ENCODE measurements at places on chromosomes 4 and X.
A peak's percentile ranks its signal among the peaks of the same experiment; 100 is the strongest.

- DNase-seq = no peak
Measured at GRCh38 chrX:9538544-9539045, 73.7 kb downstream of the TBL1X start.

DNA sequence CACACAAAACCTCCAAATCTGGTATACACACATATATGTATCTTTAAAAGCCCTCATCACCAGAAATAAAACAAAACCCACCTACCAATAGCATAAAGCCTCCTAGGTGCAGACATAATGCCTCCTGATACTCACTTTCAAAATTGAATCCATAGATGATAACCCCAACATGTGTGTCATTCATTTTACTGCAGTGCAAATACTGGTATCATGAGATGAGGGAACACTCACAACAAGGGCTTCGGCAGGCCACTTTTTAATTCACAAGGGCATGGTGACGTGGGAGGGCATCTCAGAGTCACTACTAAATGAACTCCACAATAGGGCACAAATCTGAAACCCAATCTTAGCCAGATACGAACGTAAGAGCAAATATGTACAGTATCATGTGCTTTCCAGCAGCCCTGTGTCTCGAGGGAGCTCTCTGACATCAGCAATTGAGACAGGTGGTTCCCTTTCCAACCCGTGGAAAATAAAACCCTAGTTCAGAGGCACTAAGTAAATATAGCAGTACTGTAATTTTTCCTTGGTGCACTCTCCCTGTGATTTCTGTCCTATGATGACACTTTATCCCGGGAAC is 14.1 kb upstream of the PPARGC1A start:
- DNase-seq = no peak

DNA sequence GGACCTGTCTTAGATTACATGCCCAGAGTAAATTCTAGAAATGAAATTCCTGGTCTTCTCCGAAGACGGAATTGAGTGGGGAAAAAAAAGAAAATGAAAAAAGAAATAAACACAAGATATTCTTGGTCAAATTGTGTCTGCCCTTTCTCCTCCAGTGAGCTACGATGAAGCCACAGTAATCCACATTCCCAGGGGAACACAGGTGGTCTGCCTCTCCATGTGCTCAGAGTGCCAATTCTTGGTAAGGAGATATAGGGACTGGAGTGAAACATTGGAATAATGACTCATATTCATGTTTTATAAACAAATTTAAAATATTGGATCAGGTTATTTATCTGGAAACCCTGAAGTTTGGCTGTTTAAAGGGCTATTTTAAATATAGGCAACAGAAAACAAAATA is 54.2 kb upstream of the MGST2 start:
- DNase-seq = no peak

DNA sequence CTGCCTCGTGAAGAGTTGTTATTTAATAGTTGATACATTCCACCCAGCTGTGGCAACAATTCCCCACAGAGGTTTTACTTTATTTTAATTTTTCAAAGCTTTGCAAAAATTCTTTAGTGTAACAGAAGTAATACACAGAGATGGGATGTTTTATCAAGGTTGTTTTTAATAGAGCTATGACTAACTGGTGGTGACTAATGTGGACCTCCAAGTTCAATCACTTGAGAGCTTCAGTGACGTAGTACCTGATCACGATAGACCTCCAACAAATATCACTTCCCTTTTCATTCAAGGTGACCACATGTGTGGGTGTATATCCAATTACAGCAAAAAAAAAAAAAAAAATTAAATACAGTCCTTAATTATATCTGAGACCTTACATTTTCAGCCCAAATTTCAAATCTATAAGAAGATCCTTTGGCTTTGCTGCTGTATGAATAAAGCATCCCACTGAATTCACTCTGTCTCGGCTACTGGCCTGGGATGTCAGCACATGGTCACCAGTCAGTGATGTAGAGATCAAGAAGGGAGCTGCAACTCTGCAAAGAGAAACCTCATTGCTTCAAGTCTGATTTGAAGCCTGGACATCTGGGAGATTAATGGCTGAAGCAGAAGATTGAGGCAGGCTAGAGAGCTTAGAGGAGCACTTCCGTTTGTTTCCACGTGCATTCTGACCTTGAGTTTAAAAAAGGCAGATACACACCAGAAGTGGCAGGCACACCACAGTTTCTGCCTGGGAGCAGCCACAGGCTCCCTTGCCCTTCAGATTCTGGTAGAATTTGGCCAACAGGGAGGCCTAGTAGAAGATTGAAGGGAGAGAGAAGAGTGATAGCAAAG is 345.9 kb upstream of the NOCT start:
- no peak for DNase-seq

DNA sequence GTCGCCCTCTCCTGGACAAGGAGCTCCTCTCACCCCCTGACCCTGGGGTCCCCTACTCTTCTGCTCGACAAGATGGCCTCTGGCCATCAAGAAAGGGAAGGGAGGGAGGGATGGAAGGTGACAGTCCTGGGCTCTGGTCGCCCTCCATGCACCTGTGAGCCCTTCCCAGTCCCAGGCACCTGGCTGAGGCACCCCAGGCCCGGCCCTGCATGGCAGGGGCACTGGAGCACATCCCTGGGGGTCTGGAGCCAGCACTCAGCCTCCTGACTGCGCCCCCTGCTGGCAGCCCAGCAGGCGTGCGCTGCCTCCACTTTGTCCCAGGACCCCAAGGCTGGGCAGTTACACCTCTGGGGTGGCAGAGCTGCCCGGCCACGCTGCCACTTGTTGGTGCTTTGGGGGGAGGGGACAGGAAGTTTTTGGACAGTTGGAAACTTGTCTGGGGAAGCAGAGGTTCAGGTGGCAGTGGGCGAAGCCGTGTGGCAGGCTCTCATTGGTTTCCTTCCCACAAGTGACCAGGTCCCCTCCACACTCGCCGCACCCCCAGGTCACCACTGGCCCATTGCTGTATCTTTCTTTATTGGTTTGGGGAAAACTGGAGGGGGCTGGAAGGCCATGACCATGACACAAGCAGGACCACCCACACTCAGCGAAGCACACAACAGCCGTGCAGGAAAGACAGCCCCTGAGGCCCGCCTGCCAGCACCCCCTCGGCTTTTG is 4.3 kb downstream of the PNCK start:
- peak; percentile 85 for DNase-seq

GRCh38 chr4:85722807-85723206 is 247.9 kb downstream of the ARHGAP24 start:
- DNase-seq = no peak

GRCh38 chr4:183471946-183472708 is 27.7 kb downstream of the CDKN2AIP start:
- DNase-seq = peak; percentile 90

DNA sequence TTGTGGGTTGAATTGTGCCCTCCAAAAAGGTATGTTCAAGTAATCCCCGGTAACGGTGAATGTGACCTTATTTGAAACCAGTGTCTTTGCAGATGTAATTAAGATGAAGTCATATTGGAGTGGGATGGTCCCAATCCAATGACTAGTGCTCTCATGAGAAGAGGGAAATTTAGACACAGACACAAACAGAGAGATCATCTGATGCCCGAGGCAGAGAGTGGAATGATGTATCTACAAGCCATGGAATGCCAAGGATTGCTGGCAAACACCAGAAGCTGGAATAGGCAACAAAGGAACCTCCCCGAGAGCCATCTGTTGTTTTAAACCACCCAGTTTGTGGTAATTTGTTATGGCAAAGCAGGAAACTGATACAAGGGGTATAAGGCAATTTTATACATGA is 35.1 kb downstream of the RPS6KA3 start:
- no peak for DNase-seq

GRCh38 chrX:39603230-39603629 is 494.5 kb downstream of the BCOR start:
- peak; percentile 16 for DNase-seq

Data from mesenteric fat pad (tissue), 1 donor.